Keratinocyte (primary cell): ENCODE measurements at places on chromosomes 4 and X. TPM values are rescaled to one million over a fixed set of nuclear protein-coding genes. Genes with fewer than 3 reads are reported as not detected.

NCAPG gene
- 1.8 to 18.0 TPM (median 8.8 TPM) in 3 replicates for polyA plus RNA-seq

GRCh38 chr4:81747242-81747930 lies 275.7 kb upstream of the RASGEF1B start:
- no peak for DNase-seq
- no peaks in the 10 kb centered on the region for H3K4me1 ChIP-seq
- no peak overlapping the region for H3K4me3 ChIP-seq
- H3K36me3 ChIP-seq: no peaks in the 10 kb centered on the region
- no peak overlapping the region for H3K27ac ChIP-seq

DCAF16 gene
- polyA plus RNA-seq: 13.0 to 16.2 TPM (median 13.8 TPM) in 3 replicates

DCX gene
- not detected in 3 replicates for polyA plus RNA-seq

- DNase-seq: no peak
- peaks cover 3% of the 10 kb centered on the region for H3K4me1 ChIP-seq
- H3K4me3 ChIP-seq: peak overlapping the region; percentile 70
- no peaks in the 10 kb centered on the region for H3K36me3 ChIP-seq
- H3K27ac ChIP-seq: peak overlapping the region; percentile 77
These were observed 743 bp downstream of the NKAP start for GRCh38 chrX:119942831-119943184.

DNA sequence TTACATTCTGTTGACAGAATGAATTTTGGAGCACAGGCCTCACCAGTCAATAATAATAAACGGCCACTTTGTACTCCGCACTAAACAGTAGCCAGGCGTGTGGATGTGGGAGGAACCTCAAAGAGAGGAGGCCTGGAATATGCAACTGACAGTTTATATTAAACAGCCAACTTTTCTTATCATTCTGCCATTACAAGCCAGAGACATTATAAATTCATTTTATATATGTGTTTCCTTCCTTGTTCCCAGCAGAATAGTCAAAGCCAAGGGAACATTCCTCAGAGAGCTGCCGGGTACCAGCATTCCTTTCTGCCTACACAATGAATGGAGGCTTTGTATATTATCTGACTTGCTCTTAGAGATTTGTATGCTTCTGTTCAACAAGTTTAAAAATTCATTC lies 436.5 kb upstream of the FTHL17 start:
- no peaks in the 10 kb centered on the region for H3K36me3 ChIP-seq
- H3K4me1 ChIP-seq: no peaks in the 10 kb centered on the region
- H3K27ac ChIP-seq: no peak overlapping the region
- H3K4me3 ChIP-seq: no peak overlapping the region

RHOH gene
- polyA plus RNA-seq: 0.04 to 0.15 TPM in 2 of 3 replicates, not detected in the other
